ENCODE measurements at places on chromosomes 1 and 21.
A peak's percentile ranks its signal among the peaks of the same experiment; 100 is the strongest.

GRCh38 chr1:21048462-21048861 lies 128.2 kb downstream of the EIF4G3 start:
- no peak for DNase-seq

DNA sequence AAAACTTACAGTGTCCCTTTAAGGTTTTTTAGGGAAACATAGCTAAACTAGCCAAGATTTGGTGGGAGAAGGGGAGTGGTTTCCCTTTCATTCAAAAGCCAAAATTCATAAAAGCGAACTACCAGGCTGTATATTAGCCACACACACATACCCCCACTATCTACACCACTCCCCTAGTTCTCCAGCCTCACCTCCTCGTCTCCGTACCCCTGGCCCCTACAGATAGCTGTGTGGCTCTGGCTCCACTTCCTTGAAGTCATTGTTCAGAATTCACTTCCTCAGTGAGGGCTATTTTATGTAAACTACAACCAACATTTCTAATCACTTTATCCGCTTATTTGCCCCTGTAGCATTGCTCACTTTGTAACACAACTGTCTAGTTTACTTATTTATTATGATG lies 5.3 kb upstream of the DPH5 start:
- DNase-seq: no peak

- DNase-seq: no peak
Measured at GRCh38 chr1:76129731-76130130, 55.2 kb downstream of the ST6GALNAC3 start.

DNA sequence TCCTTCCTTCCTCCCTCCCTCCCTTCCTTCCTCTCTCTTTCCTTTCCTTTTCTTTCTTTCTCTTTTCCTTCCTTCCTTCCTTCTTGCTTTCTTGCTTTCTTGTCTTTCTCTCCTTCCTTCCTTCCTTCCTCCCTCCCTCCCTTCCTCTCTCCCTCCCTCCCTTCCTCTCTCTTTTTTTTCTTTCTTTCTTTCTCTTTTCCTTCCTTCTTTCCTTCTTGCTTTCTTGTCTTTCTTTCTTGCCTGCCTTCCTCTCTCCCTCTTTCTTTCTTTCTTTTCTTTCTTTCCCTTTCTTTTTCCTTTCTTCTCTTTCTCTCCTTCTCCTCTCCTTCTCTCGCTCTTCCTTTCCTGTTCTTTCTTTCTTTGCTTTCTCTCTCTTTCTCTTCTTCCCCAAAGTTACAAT lies 728.4 kb upstream of the ADAMTS5 start:
- DNase-seq: no peak

GRCh38 chr1:223667484-223668182 lies 2.1 kb upstream of the CAPN8 start:
- DNase-seq: no peak

- no peak for DNase-seq
Measured at GRCh38 chr1:231934797-231935196, 308.2 kb downstream of the DISC1 start.

DNA sequence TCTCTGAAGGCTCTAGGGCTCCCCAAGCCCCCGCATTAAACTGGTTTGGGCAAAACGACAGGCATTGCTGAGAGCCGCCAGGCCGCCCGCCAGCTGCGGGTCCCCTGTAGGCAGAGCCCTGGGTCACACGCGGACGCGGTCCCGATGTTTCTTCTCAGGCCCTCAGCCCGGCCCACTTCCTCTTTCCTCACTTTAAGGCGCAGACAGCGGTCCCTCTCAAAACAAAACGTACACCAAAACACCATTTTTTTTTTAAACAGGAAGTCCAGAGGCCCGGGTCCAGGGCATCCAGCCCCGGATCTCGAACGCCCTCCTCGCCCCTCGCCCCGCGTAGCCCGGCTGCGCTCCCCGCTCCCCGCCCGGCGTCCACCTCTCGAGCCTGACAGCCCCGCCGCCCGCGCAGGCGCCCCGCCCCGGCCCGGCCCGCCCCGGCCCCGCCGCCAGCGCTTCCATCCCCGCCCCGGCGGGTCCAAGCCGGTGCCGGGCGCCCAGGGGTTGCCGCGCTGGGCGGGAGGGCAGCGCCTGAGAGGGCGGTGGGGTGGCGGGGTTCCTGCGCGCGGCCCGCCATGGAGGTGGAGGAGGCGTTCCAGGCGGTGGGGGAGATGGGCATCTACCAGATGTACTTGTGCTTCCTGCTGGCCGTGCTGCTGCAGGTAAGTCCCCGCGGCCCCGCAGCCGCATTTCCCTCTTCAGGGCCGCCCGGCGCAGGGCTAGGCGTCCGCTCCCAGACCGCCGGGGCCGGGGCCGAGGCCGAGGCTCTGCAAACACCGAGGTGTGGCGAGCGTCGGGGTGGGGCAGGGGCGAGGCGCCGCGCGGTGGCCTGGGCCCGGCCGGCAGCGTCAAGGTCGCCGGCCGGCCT lies at the start of gene SLC22A15:
Gene SLC22A15 (plus strand): TSS at position 452 of the 859 bp plus-strand sequence. CDS start 115 bp downstream, at position 567.
- DNase-seq: peak; percentile 56

- peak; percentile 52 for DNase-seq
Measured at GRCh38 chr21:41877901-41878830, 978 bp downstream of the PRDM15 start.

DNA sequence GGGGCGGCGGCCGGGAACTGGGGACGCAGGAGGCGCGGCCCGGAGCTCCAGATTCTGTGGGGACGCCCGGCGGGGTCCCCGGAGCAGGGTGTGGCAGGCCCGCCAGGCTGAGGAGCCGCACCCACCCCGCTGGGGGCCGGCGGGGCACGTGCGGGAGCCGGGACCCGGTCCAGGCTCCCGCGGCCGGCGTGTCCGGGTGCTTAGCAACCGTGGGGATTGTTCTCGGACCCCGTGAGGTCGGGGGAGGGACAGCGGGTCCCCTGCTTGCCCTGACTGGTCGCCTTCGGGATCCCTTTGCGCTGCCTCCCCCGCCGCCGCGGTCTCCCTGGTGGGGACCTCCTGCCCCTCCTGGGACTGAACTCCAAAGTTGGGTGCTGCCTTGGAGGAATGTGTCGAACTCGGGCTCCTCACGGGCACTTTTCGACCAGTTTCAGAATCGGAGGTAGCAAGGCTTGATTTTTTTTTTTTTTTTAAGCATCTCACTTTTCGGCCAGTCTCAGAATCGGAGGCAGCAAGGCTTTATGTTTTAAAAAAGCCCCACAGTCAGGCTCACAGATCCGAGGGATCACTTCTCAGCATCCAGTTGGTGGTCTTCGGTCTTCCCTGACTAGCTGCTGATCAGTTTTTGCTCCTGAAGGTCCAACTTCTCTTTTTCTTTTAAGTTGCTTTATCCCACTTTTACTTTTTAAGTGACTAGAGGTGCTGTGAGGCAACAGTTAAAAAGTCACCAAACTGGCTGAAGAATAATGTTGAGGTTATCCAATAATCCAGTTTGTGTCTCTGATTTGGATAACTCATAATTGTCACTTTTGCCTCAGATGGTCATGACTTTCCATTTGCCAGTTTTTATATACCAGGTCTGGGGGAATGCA lies 648 bp downstream of the FAM76A start:
- peak; percentile 66 for DNase-seq

DNA sequence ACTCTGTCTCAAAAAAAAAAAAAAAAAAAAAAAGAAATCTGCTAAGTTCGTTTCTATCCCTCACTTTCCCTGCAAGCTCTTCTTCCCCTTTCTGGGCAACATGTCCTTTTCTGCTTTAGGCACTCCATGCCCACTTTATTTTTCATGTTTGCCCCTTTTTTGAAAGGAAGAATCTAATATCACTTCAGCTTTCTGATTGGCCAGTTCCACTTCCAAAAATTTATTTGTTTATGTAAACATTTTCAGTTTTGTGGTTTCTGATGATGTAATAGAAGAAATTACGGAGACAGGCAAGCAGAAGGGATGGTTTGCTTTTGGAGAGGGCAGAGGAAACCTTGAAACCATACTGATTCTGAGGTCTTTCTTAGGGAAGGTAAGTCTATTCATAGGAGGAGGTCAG lies 15.1 kb downstream of the IFNAR1 start:
- no peak for DNase-seq

DNA sequence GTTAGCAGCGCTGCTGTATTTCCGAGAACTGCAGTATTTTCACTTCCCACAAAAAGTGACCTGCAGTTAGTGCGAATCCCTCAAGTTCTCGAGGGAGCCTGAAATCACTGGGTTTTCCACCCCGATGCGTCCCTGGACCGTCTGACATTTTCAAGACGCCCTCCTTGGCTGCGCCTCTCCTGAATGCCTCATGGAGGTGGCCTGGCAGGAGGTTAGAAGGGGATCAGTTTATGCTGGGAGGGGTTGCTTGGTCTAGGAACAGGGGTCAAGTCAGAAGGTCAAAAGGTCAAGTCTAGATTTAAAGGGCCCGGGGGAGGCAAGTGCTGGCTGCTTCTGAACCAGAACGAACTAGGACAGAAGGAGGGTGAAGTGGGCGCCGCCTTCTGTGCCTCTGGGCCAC lies 176.8 kb downstream of the PRDM16 start:
- no peak for DNase-seq

DNA sequence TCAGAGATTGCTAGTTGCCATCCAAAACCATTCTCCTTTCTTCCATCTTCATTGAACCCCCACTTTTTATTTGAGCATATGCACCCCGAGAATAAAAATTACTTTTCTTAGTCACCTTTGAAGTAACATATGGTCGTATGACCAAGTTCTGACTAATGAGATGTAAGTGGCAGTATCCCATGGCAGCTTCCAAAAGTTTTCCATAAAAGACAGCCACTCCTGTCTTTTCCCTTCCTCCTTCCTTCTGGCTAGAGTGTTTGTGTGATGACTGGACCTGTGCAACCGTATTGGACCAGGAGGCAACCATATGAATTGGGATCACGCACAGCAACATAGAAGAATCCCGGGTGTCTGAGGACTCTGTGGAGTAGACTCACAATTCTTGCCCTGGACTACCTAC lies 41.1 kb upstream of the CCSAP start:
- DNase-seq: no peak

- no peak for DNase-seq
Measured at GRCh38 chr1:29269382-29269781, 33.1 kb downstream of the PTPRU start.

DNA sequence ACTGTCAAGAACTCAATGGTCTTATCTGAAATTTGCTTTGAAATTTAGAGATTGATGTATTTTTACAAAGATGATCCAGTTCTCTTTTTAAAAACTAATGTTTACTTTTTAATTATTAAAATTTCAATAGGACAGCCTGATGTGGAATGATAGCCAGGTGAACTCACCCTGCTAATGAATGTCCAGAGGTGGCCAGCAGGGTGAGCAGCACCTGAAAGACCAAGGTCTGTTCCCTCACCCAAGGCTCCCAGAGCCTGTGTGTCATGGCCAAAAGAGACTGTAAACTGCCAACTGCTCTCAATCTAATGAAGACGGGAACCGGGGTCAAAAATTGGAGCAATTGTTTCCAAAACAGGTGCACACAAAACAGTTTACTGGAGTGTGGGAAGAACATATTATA lies 340.4 kb downstream of the DISC1 start:
- DNase-seq: no peak

- peak; percentile 22 for DNase-seq
Measured at GRCh38 chr1:50023292-50024159, at the start of gene AGBL4. TSS of gene AGBL4 (minus strand) at chr1:50023954.

GRCh38 chr1:154822717-154823116 lies 47.4 kb downstream of the KCNN3 start:
- no peak for DNase-seq

GRCh38 chr21:45640001-45640887 lies 3.3 kb upstream of the PCBP3 start:
- DNase-seq: no peak

DNA sequence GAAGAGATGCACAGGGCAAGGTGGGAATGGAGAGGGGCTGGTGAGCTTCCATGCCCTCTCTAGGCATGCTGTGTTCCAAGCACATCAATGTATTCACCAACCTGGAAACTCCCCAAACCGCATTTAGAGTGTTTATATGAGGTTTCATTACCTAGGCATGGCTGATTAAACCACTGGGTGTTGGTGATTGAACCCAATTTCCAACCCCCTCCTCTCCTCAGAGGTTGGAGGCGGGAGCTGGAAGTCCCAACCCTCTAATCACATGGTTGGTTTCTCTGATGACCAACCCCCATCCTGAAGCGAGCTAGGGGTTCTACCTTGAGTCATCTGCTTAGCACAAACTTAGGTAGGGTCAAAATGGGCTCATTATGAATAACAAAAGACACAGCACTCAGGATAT lies 3.0 kb upstream of the PPIE start:
- no peak for DNase-seq

- no peak for DNase-seq
Measured at GRCh38 chr1:215607412-215607811, 40.3 kb downstream of the KCTD3 start.

- peak; percentile 51 for DNase-seq
Measured at GRCh38 chr1:27634177-27634984, 604 bp downstream of the FGR start.

GRCh38 chr1:243946946-243947345 lies 96.9 kb upstream of the AKT3 start:
- peak; percentile 46 for DNase-seq

GRCh38 chr1:231515748-231516147 lies 12.7 kb upstream of the TSNAX start:
- no peak for DNase-seq

GRCh38 chr21:44057960-44058651 lies 46.0 kb downstream of the TRAPPC10 start:
- peak; percentile 74 for DNase-seq

- DNase-seq: no peak
Measured at GRCh38 chr1:35603941-35604340, 30.8 kb downstream of the TFAP2E start.

GRCh38 chr21:46122758-46123683 lies 25.1 kb downstream of the COL6A2 start:
- DNase-seq: peak; percentile 0

DNA sequence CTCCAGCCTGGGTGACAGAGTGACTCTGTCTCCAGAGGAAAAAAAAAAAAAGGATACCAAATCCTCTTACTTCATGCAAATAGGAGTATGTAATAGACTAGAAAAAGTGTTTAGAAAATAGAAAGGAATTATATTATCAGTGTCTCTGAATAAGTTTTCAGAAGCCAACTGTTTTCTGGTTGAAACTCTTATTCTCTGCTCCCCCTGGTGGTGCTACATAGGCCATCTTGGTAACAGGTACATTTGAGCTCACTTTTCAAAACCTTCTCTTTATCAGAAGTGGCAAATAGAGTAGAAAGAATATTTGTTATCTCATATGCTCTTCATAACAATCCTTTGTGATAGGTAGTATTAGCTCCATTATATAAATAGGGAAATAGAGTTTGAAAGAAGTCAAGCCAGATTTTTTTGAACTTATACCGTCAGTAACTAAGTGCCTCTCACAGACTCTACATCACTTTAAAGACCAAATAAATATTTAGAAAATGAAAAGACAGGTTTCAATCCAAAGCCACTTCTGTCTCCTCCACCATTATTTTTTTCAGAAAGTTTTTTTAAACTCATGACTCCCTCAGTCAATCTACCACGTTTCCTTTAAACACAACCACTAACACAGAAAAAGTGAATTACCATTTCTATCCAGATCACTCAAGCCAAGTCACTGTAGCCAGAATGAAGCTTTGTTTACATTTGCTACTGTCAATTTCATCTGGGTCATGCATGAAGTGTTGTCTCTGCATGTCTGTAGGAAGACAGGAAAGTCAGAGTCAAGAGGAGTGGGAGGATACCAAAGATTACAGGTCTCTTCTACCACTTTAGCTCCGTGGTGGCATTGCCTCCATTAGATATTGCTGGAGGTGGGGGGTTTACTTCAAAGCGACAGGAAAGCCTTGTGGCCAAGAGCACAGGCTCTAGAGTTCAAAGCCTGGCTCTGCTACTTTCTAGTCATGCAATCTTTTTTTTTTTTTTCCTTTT lies 45.6 kb downstream of the IL23R start:
- DNase-seq: peak; percentile 62

GRCh38 chr1:18440385-18441226 lies 40.1 kb upstream of the KLHDC7A start:
- no peak for DNase-seq

All from stimulated activated CD4-positive, alpha-beta T cell treated with anti-CD3 and anti-CD28 coated beads, Interleukin-15, amount 100 ng/mL, for 24 hours (primary cell).